ENCODE measurements at places on chromosomes 2 and 18.

DNA sequence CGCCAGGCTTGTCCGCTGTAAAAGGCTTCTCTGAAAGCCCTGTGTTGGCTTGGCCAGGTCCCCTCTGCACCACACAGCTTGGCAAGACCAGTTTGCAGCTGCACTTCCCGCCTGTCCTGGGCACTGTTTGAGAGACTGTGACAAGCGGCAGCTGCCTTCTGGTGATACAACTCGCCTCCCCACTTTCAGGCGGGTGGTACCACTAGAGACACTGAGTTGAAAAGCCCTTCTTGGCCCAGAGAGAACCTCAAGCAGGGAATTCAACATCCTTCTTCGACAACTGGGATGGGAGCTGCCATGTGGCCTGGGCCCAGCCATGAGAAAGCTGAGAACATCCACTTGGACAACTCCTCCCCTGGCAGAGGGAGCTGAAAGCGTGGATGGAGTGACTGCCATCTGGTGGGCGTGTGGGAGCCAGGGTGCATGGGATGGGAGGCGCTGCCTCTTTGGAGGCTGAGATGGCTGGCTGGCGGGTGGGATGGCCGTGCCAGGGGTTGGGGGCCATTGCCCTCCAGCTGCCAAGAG is 125.5 kb upstream of the REV1 start:
- no peak for DNase-seq

- no peak for DNase-seq
Measured at GRCh38 chr2:43005245-43005974, 213.0 kb upstream of the HAAO start.

DNA sequence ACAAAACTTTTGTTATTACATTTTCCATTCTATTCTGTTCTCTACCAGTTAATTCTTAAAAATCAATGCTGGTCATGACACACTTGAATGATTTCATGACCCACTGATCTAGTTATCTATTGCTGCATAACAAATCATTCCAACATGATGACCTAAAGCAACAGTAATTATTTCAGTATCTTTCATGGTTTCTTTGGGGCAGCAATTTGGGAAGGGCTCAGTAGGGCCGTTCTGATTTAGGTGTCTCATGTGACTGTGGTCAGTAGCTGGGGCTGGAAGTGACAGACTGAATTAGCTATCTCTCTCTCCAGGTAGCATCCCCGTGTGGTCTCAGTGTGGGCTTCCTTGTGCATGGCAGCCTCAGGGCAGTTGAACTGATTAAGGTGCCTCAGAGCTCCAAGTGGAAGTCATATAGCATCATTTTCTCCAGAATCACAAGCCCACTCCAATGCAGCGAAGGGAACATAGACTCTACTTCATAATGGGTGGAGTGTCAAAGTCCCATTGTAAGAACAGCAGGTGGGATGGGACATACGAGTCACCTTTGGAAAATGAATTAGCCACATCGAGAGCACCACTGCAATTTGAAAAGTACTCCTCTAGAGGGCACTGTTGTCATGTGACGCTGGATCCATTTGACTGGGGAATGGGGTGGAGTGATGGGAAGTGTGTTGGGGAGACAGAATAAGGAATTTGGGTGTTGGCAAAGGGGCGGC is 39.1 kb upstream of the FAM136A start:
- DNase-seq = no peak

DNA sequence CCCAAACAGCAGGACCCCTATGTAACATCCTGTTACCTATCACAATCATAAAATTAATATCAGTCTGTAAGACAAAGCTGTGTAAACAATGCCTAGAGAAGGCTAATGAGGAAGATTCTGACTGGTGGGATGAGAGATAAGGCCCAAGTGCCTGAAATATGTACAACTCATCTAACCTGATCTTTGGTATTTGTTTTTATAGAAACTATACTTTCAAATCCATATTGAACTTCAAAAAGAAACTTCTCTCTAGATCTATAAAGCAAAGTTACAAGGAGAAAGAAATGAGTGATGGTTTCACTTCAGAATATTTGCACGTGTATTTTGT is 36.1 kb upstream of the ITGA4 start:
- no peak for DNase-seq

DNA sequence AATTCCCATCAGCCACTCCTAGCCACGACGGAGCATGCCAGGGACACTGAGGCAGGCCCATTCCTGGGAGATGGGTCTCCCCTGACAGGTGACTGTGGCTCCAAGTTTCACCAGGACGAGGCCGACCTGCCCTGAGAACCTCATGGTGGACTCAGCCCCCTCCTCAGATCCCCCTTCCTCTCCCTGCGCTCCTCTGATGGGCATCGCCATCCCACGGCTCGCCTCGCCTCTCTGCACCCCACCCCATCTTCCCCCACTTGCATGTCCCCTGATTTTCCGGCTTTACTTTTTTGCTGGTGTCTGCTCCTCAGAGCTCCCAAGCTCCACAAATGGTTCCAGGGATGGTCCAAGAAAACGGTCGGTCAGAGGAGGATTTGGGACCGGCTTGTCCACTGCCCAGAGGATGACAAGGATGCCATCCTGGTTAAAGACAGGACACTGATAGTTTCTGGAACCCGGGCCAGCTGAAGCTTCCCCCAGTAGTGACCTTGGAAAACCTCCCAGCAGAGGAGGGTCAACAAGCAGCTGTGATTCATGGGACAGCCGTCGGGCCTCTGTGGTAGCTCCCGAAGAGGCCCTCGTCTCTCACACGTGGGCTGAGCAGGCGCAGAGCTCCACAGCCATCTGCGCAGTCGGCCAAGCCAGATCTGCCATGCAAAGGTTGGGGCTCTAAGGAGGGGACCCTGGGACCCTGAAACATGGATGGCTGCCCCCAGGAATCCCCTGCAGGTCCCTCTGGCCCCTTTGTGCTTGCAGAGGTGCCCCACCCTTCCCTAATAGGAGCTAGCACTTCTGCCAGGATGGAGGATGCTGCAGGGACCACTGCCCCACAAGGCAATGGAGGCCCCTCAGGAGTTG is 87.8 kb upstream of the SLC66A3 start:
- DNase-seq = no peak

DNA sequence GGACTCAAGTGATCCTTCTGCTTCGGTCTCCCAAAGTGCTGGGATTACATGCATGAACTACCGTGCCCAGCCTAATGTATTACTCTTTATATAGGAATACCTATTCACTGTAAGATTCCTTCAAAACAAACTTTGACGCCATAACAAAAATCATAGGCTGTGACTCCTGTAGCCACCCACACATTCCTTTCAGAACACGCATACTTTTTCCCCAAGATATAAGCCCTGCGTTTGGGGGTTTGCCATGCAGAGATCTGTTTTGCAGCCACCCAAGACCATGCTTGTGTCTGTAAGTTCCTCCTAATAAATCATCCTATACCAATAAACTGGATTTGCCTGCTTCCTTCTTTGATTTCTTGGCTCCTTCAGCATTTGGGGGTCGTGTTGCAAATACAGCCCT is 46.0 kb upstream of the STON1 start:
- no peak for DNase-seq

GRCh38 chr2:195333869-195334268 is 323.2 kb upstream of the SLC39A10 start:
- no peak for DNase-seq

DNA sequence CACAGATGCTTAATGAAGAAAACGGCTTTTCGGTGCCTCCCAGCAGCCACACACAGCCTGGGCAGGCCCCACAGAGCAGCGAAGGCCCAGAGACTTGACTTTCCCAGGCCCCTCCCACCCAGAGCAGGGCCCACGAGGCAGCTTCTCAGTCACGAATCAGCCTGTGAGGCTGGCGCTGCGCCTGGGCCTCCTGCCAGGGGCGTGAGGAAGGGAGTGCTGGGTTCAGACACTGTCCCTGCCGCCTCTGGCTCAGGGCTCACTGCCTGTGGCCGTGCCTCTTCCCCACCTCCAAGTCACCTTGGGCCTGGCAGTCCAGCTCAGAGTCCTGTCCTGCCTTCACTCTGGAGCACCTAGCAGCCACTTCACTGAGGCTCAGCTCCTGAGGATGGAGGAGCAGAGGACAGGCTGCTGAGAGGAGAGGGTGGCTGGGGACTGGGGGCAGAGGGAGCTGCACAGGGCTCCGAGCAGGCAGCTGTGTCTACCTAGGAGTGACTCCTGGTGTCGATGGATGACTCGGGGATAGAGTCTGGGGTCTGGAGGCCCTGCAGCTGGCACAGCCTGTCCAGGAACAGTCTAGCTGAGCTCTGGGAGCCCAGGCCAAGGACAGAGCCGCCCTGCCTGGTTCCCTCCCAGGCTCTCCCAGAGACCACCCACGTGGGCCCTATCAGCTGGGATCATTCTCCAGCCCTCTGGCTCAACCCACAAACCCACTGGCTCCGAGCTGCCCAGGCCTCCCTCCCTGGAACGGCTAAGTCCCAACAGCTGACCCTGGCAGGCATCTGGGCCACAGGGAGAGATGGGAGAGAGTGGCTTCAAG is 36.4 kb upstream of the FOSL2 start:
- DNase-seq = no peak
